ENCODE measurements at places on chromosomes 4 and X.
A peak's percentile ranks its signal among the peaks of the same experiment; 100 is the strongest.

DNA sequence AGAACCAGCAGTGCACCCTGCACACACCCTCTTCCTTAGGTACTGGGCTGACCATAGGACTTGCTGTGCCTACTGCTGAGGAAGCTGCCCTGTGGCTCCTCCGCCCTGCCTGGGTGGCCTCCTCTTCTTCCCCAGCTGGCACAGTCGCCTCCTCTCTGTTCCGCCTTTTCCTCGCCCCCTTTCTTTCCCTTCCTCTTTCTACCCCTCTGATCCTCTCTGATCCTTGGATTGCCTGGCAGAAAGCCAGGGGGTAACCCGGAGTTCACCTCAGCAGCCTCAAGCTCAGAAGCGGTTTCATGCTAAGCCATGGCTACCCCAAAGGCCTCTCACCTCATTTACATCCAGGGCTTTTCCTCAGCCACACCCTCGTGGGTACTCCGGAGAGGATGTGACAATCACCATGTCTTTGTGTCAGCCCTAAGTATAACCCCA is 136.2 kb downstream of the SMIM20 start:
- DNase-seq, result peak; percentile 53

DNA sequence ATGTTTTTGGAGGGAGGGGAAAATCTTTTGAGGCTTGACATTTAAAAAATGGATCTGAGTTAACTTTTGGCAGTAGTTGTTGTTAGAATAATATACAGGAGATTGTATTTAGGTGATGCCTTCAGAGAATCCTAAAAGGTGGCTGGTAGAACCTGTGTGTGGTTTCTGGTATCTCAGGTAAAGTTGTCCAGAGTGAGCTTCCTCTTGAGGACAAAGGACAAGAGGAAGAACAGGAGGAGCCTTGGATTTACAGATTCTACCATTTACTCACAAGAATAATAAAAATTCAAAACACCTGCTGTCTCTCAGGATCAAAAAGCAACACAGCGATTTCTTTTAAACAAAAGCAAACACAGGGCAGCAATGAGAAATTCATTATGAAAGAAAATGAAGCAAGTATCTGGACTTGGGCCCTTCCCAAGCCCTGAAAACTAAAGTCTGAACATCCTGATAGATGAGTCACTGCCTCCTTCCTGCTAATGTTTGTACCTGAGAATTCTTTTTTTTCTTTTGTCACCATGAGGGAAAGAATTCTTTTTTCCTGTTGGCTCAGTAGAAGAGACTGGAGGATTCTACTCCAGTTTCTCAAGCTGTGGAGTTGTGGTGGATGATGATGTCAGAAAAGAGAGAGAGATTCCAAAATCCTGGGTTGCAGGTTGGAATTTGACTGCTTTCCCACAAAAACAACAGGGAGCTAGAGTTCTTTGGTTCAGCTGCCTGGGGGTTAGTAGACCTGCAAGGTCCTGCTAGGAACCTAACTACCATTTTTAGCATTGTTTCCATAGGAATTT is 31.5 kb upstream of the RAPGEF2 start:
- no peak for DNase-seq

DNA sequence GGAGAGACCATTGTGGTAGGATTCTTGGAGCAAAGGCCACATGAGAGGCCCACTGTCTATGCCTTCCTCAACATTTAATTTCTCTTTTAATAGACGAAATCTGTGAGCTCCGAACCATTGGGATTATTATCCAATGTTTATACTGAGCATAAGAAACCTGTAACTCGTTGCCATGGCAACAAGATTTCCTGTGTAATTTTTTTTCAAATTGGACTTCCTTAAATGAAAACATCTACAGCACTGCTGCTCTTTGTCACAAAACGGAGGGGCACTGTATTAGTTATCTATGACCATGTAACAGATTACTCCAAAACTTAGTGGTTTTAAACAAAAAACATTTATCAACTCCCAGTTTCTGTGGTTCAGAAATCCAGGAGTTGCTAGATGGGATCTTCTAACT is 38.7 kb downstream of the PPP1R2C start:
- DNase-seq, result no peak

DNA sequence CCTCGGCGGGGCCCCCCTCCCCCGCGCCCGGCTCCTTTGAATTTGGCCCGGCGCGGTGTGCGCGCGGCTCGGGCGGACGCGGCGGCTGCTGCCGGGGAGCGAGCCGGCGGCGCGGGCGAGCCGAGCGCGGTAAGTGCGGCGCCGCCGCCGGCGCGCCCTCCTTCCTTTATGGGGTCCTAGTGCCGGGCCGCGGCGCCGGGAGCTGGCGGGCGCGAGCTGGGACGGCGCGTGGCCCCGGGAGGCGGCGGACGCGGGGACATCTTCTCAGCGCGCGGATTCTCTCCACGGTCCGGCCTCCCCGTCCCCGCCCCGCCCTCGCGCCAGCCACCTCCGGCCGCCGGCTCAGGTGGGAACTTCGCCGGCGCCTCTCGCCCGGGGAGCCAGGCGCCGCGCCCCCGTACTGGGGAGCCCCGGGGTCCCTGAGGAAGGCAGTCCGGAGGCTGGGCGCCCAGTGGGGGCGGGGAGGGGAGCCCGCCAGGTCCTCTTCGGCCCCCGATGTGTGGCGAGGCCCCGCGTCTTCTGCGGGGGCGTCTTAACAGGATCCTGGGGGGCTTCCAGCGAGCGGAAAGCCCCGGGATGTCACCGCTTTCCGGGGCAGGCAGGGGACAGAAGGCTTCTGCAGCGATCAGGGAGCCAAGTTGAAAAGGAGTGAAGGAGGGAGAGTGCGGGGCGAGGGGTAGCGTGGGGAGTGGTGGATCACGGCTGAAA is 98.4 kb upstream of the TENM3 start:
- no peak for DNase-seq

GRCh38 chr4:761739-762138 is 56.1 kb downstream of the PCGF3 start:
- no peak for DNase-seq

DNA sequence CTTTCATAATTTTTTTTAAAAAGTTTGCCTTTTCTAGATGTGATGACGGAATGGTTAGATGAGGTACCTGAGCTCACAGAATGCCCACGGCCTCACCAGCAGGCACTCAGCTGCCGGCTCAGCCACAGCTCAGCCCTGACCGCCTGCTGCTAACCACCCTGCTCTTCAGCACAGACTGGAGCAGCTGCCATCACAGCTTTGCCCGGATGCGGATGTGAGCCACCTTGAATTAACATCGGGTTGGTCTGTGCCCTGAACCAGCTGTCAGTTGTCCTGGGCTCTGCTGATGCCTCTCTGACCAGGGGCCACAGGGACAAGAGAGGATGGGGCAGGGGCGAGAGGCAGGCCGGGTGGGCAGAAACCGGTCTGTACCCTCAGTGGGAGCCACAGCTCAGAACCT is 93.3 kb downstream of the HMX1 start:
- DNase-seq, result no peak

DNA sequence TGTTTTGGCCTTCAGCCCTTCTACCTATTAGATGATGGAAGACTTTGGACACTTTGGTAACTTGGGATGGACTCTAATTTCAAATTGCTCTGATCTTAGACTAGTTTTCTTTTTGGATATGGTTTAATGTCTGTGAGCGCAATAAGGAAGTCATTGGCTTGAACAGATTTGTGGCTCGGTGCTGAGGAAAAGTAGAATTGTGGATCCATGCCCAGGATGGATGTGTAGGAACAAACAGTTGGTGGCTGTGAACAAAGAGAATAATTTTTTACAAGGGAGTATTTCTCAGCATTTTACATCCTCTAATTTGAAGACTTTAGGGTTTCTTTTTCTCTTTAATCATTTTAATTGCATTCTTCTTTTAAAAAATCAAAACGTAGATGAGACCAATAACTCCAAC is 327.1 kb downstream of the GLUD2 start:
- DNase-seq, result no peak

DNA sequence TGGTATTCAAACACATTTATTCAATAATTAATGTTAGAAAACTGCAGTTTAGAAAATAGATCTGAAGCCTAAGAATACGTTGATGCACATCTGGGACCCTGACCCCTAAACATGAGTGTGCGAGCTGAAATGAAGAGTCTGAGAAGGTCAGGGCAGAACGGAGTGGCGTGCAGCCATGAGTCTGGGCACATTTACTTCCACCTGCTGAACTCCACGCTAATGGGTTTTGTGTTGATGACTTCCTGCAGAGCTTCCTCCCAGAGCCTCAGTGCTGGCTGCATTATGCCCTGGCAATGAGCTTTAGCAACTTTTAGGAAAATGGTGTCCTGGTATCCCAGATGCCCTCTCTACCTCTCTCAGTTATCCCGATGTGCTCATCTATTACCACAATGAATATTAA is 53.1 kb downstream of the FAM114A1 start:
- DNase-seq, result no peak

DNA sequence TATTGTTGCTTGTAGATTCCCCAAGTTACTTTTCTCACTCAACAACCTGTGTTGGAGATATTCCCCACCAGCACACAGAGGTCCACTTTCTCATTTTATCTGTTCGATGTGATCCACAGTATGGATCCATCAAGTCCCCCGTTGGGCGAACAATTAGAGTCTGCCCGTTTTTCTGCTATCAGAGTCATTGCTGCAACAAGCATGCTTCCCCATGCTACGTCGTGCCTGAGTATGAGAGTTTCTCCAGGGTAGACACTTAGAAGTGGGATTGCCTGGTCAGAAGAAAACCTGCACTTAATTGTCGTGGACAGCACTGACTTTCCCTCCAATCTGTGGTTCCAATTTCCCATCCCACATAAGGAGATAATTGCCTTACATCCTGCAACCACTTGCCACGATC is 62.7 kb upstream of the SHOX start:
- no peak for DNase-seq

DNA sequence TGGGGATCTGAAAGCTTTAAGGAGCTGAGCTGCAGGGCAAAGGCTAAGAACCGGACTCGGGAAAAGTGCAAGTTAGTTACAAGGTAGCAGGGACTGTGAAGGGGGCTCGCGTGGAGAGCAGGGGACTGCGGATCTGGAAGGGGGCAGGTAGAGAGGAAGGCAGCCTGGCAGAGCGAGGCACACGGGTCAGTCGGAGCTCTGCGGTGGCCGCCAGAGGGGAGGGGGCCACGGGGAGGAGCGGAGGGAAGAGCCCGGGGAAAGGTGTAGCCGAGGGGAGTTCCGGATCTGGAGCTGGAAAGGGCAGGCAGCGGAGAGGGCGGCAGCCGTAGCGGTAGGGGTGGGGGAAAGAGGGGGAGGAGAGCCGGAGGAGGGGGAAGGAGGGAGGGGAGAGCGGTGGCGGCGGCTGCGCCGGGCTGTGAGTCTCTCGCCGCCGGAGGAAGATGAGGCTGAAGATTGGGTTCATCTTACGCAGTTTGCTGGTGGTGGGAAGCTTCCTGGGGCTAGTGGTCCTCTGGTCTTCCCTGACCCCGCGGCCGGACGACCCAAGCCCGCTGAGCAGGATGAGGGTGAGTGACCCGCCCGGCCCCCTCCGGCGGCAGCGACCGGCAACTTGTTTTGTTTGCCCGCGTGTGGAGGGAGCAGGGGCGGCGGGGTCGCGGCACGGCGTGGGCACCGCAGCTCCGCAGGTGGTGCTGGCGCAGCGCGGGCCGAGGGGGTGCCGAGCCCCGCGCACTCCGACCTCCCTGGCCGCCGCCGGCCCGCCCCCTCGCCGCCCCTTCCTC is at the start of gene GALNT7:
TSS of gene GALNT7 (plus strand) at position 416 of the 782 bp plus-strand sequence. CDS start at position 441, 25 bp downstream.
- peak; percentile 28 for DNase-seq

GRCh38 chr4:123848606-123849005 is 452.0 kb downstream of the SPRY1 start:
- DNase-seq, result no peak

DNA sequence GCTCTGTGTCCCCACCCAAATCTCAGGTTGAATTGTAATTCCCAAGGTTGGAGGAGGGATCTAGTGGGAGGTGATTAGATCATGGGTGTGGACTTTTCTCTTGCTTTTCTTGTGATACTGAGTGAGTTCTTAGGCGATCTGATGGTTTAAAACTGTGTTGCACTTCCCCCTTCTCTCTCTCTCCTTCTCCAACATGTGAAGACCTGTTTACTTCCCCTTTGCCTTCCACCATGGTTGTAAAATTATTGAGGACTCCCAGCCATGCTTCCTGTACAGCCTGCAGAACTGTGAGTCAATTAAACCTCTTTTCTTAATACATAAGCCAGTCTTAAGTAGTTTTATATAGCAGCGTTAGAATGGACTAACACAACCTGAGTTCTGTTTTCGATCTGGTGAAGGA is 738.2 kb downstream of the ARAP2 start:
- no peak for DNase-seq

All from gastrocnemius medialis (tissue), 4 donors.